Fibroblast of lung (primary cell): ENCODE measurements at places on chromosomes 4 and X.

- no peak for DNase-seq
Measured at GRCh38 chr4:38902695-38903094, 35.1 kb downstream of the FAM114A1 start.

GRCh38 chr4:10456595-10457254 lies 501 bp downstream of the ZNF518B start:
- peak; percentile 65 for DNase-seq

DNA sequence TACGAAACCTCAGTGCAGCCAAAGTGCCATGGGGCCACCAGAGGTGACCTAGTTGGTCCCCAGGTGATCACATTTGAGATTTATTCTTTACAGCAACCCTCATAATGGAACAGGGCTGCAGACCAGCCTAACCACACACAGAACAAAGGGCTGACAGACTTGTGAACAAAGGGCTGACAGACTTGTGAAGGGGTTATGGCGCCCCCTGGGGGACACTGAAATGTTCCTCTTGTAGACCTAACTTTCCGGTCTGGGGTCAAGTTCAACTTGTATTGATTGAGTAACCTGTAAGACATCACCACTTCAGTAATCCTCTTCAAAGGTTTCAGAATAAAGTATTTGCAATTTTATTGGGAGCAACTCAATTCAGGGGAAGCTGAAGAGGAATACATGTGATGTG lies 175.9 kb upstream of the RPS6KA3 start:
- peak; percentile 87 for DNase-seq

DNA sequence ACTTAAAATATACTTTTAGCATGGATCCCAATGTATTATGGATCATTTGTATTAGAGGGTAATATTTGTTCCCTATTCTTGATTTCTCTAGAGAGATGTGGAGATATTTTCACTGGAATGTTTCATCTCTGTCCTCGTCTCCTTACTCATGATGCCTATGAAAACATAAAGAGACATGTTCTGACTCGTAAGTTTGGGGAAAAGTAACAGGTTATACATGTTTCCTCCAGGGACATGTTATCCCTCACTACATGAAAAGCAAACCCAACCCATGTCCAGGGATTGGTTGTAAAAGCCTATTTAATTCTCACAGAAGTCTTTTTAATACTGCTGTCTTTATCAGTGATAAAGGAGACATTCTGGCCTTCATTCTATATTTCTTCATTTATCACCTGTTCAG lies 621.4 kb downstream of the GABRG1 start:
- no peak for DNase-seq

- peak; percentile 96 for DNase-seq
Measured at GRCh38 chr4:156774422-156774821, 197.2 kb downstream of the PDGFC start.

- peak; percentile 74 for DNase-seq
Measured at GRCh38 chr4:120977435-120977997, 55.0 kb upstream of the PRDM5 start.

DNA sequence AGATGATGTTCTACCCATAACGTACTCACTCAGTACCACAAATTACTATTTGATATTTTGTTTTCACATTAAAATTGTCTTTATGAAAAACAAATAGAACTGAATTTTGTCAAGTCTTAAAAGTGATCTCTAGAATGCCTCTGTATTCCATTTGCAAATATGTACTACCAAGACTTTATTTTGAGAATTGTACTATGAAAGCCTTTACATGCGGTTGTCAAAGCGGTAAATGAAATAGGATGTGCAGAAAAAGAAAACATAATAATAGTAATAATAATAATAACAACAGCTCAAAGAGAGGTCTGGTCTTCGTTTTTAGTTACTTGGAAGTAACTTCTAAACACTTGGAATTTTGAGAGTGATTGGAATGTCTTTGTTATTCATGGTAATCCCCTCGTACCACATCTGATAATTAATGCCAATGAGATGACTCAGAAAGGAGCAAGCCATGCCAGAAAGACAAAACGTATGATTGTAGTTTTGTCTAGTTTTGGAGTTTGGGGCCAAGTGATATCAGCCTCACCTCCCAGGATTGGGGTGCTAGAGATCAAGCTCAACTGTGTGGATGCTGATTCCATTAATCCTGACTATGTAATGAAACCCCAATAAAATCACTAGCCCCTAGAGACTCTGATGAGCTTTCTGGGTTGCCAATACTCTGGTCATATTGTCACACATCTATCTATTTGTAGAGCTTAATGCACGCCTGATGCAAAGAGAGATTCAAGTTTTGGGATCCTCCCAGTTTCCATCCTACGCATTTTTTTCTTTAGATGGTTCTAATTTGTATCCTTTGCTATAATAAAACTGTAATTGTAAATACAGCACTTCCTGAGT lies 20.2 kb upstream of the CTSO start:
- DNase-seq: peak; percentile 77

DNA sequence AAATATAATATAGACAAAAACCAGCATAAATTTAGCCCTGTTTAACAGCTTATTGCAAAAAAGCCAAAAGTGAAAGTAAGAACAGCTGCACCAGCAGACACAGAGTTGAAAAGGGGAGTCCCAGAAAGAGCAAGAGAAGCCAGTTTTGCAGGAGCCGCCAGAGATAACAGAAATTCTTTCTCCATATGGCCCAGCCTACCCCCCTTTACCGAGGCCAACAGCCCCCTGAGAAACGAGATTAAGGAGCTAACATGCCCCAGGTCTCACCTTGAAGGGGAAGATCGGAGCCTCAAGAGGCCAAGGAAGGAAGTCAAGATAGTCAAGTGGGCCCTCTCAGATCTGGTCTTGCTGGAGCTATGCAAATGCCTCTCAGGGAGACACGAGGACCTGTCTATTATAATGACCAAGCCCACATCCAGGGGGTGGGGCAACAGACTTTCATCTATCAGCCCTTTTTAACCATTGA lies 4.8 kb downstream of the ACOX3 start:
- DNase-seq: no peak

DNA sequence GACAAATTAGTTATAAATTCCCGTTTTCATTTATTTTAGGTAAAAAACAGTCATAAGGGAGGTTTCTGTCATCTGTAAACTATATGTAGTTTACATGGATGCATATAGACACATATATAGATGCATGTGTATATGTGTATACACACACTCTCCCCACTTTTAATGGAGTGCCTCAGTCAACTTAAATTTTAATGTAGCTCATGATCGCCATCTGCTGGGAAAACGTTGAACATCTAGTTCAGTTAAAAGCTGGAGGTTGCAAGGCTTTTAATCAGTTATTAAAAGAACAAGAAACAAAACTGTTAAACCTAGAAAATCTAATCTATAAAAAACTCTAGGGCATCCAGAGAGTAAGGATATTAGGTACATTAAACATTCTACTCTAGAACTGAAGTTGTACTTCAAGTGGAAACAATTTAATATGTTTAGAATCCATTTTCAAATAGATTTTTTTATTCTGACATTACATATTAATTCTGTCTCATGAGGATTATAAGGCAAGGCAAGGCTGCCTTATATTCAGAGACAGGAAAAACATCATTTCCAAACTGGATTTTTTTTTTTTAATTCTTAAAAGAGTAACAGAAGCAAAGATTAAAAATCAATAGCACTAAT lies 122.6 kb downstream of the SHISA3 start:
- peak; percentile 67 for DNase-seq

- DNase-seq: no peak
Measured at GRCh38 chrX:12327836-12328235, 189.6 kb downstream of the FRMPD4 start.

DNA sequence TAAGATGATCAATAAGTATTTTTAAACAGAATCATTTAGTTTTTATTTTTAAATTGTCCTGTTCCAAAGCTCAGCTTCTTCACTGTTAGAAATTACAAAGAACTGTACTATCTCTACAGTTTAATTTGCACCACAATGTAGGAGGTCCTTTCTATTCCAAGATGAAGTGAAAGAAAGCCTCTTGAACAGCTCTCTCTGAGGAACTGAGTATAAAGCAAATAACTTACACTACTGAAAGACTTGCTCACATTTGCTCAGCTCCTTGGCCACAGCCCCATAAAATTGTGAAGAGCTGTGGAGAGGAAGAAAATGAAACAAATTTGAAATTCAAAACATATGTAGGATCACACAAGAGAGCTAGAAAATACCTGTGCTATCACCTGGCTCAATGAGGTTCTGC lies 68.6 kb downstream of the ENPEP start:
- DNase-seq: no peak
